ENCODE measurements at places on chromosomes 12 and 14.

DNA sequence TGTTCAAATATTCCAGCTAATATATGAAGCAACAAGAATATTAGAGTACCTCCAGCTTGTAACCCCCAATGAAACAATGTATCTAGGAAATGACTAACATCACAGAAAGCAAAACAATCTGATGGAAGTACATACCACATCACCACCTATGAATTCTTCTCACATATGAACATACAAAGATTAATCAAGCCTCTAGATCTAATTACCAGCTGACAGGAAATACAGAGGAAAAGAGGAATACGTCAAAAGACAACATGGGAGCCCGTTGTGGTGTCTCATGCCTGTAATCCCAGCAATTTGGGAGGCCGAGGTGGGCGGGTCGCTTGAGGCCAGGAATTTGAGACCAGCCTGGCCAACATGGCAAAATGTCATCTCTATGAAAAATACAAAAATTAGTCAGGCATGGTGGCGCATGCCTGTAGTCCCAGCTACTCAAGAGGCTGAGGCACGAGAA, 7.5 kb downstream of the NEDD8 start:
- DNase-seq: peak; percentile 95

DNA sequence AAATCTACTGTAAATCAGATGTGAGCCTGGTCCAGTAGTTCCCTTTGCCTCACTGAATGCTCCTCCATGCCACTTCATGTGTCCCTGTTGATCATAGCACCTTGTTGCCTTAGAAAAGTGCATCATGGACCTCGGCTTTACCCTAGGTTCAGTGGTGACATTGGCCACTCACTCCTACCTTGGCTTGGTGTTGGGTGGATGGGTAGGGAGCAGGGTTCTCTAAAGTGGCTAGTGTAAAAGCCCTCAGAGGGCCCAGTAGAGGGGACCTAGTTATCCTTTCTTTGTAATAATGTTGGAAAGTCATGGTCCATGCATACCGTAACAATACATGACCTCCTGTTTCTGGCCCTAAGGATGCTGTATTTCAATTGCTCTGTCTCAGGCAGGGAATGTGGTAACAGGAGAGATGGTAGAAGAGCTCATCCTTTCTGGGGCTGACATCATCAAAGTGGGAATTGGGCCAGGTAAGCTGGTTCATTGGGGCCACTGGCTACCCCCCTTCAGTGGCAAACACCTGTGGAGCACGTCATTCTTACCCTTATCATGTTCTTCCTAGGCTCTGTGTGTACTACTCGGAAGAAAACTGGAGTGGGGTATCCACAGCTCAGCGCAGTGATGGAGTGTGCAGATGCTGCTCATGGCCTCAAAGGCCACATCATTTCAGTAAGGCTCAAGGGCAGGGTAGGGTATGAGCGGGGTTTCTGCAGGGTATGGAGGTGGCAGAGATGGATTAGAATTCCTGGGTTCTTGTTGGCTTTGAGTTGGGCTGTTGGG, 4.1 kb downstream of the GMPR2 start:
- DNase-seq: no peak

DNA sequence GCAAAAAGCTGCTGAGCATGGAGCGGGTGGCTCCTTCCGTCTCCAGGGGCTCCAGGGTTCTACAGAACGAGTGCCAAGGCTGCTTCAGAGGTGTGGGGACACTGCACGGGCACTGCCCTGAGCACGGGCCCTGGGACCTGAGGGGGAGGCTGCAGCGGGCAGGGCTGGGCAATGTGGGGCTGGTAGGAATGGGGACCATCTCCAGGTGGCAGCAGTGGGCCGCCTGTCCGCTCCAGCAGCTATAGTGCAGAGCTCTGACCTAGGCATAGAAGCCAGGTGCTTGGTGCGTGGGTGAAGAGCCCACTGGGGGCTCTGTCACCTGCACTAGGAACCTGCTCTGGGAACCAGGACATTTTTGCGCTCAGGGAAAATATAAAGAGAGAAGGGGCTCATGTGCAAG, 22.3 kb downstream of the HDAC7 start:
- no peak for DNase-seq

GRCh38 chr12:62724947-62725451, 210.0 kb downstream of the PPM1H start:
- peak; percentile 99 for DNase-seq

DNA sequence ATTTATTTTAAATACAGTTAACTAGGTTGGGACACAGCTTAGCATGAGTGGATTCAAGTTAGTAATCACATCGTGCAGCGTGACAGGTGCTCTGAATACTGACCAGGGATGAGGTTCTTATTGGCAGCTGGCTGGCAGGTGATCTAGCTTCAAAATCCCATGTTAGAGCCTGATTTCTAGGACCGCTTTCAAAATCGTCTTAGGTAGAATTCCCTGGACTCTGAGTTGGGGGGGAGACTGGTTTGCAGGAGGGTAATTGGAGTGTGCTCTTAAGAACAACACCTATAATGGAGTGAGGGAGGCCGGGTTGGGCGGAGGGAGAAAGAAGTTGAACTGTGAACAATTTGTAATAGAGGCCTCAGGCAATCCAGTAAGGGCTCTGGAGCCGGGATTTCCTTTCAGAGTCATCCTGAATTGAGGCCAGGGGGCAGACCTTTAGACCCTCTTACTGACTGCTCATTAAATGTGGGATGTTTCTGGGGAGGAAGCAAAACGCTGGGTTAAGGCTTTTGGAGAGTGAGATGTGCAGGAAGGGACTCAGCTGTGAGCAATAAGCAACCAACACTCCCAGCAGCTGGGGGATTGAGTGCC, 874 bp upstream of the YARS2 start:
- peak; percentile 9 for DNase-seq

DNA sequence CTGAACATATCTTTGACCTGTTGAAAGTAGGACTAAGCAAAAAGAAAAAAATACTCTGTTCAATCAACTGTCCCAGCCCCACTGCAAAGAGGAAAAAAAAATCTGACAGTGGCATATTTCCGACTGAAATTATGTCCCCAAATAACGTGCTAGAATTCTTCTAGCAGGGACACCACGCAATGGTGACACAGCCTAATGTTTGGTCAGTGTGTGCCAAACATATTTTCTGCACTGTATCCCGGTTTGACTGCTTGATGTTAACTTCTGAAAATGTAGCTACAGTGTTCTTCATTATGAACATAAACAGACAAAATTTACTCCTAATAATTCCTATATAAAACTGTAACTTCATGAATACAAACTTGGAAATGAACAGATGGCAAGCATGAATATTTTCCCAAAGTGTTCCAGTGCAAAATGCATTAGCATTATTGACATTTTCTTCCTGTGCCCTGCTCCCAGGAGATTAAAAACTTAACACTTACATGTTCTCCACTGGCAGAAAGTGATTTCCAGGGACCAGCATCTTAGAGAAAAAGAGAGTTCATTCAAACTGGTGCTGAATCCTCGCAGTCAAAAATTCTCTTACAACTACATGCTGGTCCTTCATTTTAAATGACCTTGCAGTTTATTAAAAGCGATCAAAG, 72.4 kb upstream of the SYT1 start:
- DNase-seq: no peak

DNA sequence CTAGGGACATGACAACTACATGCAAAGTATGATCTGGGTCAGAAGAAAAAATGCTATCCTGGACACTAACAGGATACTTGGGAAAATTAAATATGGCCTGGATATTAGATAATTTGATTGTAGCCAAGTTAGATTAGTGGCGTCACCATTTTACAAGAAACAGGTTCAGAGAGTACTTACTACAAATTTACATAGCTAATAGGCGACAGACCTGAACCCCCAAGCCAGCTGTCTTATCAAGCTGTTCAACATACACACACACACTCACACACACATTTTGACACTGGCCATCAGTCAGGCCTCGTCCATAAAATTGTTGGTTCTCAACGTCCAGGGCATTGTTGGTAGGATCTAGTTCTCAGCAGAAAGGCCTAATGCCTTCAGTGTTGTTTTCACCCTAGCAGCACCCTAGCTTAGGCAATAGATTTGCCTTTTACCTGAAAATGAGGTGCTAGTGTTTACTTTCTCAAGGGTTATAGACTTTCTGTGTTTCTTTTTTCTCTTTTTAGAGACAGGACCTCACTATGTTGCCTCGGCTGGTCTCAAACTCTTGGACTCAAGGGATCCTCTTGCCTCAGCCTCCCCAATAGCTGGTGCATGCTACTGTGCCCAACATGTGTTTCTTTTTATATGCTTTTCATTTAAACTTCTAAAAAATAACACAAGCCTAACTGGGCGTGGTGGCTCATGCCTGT, 3.3 kb upstream of the C14orf93 start:
- no peak for DNase-seq

- DNase-seq: no peak
These were observed 24.2 kb downstream of the NUAK1 start for GRCh38 chr12:106114447-106115068.

GRCh38 chr12:54749191-54749818, 101.1 kb upstream of the DCD start:
- DNase-seq: peak; percentile 48

- no peak for DNase-seq
These were observed 12.8 kb downstream of the MYRFL start for GRCh38 chr12:69837657-69838415.

DNA sequence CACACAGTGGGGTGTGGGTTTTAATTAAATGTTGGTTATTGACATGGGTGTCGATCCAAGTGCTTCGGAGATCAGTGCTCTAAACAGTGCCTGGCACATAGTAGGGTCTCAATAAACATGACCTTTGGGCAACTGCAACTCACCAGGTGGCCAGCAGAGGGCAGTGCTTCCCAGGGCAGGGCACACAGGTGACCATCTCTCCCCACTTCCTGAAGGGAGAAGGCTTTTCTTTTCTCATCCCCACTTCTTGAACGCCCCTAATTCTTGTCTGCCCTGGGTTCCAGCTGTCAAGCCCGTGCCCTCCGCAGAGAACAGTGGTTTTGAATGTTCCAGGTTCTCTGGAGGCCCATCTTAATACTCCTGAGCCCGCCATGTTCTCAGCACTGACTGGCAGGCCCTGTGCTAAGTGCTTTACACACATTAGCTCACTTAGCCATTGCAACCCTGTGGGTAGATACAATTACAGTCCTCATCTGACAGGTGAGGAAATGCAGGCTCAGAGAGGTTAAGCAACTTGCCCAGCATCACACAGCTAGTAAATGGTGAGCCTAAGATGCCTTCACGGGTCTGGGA, 16.3 kb downstream of the RAPGEF3 start:
- no peak for DNase-seq

GRCh38 chr14:100104523-100105300, 39.5 kb downstream of the EVL start:
- DNase-seq: peak; percentile 75

GRCh38 chr12:93358058-93358457, 19.7 kb upstream of the NUDT4 start:
- DNase-seq: no peak

DNA sequence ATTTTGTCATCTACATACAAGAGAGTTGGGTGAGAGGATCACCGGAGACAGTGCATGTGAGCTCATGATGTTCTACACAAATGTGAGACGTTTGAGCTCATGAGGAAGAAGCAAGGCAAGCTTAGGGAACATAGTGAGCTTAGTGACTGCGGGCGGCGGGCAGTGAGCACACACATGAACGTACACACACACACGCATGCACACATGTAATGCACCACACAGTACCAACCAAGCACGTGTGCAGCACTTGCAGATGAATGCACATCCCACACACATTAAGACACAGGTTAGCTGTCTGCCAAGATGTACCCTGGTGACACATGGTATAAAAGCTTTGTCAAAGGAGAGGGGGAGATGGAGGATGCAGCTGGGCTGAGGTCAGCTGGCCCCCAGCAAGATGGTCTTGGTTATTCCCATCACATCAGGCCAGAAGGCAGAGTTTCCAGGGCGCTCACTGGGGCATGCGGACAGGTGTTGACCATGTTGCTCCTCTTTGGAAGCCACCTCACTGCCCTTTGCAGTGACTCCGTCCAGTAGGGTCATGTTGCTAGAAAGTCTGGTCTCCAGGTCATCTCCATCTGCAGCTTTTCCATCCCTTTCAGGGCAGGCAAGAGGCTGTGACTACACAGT, 8.7 kb upstream of the CACNA2D4 start:
- DNase-seq: no peak

DNA sequence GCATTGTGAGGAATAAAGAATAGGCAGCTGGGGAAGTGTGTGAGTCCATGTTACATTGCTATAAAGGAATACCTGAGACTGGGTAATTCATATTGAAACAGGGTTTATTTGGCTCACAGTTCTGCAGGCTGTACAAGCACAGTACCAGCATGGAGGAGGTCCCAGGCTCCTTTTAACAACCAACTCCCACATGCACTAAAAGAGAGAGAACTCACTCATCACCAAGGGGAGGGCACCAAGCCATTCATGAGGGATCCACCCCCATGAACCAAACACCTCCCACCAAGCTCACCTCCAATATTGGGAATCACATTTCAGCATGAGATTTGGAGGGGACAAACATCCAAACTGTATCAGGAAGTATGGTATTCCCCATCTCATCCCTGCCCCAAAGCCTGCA, 11.9 kb upstream of the DHRS4 start:
- DNase-seq: no peak

DNA sequence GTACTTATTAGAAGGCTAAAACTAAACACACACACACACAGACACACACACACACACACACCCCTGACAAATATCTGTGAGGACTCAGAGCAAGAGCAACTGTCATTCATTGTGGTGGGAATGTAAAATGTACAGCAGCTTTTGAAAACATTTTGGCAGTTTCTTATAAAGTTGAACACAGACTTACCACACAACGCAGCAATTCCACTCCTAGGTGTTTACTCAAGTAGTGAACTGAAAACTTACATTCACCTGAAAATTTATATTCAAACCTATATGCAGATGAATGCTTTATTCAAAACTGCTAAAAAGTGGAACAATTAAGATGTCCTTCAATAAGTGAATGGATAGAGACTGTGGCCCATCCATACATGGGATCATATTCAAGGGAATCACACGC, 18.6 kb downstream of the ZNF605 start:
- DNase-seq: no peak

DNA sequence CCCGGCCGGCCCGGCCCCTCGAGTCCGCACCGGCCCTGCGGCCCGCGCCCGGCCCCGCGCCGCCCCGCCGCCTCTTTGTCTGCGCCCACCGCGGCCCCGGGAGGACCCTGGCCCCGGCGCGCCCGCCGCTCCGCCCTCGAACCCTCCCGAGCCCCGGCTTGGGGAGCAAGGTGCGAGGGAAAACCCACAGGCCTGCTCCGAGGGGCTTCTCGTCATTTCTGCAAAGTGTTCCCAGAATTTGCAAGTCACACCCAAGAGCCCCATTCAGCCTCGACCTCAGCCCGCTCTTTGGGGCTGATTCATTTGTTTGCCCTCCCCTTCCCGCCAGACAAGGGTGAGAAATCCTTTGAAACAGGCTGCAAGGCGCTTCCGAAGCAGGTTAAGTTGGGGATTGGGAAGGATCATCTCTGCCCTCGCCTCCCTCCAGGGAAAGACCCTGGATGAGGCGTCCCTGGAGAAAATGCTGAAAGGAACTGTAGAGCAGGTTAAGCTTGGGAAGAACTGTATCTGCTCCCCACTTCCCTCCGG, 325 bp upstream of the CLIP1 start:
- peak; percentile 70 for DNase-seq

All from iris pigment epithelial cell (primary cell).